ENCODE measurements at places on chromosomes 16 and 17. TPM values are rescaled to one million over a fixed set of nuclear protein-coding genes. Genes with fewer than 3 reads are reported as not detected.

Gene SLC39A11
- 39.1 TPM for total RNA-seq

- no peak for DNase-seq
- H3K36me3 ChIP-seq = no peaks in the 10 kb centered on the region
- peaks cover 27% of the 10 kb centered on the region for H3K4me1 ChIP-seq
- no peak overlapping the region for H3K4me3 ChIP-seq
Measured at GRCh38 chr17:76687298-76688164, 23.2 kb downstream of the MXRA7 start.

Gene ADAT1
- 37.9 TPM for total RNA-seq

Gene GUCY2D
- not detected for total RNA-seq

GRCh38 chr17:1779571-1780131, 17.8 kb downstream of the SERPINF1 start:
- peak overlapping the region; percentile 90 for H3K27ac ChIP-seq
- H3K4me3 ChIP-seq = no peak overlapping the region
- no peaks in the 10 kb centered on the region for H3K36me3 ChIP-seq

DNA sequence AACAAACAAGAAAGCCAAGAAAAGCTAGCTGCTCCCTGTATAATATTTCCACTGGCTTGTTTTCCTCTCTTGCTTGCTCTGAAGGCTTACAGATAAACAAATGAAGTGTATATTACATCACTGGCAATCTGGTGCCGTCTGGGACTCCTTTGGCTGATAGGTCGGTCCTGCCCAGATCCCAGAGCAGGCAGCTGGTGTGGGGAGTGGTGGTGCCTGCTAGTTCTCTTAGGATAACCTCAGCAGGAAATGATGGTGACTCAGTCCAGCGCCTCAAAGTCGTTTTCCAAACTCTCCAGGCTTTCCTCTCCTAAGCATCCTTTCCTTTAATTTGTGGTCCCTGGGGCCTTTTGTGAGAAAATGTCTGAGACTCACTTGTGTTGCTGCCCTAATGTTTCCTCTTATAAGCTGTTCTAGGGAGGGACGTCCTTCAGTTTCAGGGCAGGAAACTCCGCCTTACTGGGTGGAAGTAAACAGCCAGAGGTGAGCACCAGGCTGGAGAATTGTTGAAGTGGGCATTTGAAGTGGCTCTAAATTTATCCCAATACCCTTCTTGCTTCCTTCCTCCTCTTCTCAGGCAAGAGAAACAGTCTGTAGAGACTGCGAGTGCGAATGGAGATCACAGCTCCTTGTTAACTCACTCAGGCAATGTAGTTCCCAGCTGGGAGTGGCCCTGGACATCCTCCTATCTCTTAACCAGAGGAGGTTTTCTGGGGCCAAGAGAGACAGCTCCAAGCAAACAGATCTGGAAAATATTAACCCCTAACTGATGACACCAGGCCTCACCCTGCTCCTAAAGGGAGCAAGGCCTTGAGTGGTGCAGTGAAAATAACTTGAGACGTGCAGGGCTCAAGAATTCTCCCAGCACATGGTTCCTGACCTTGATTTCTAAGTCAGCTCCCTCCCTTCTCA, 34.9 kb downstream of the CD300LF start:
- peaks cover 4% of the 10 kb centered on the region for H3K4me1 ChIP-seq
- no peak overlapping the region for H3K4me3 ChIP-seq
- peak overlapping the region; percentile 47 for H3K27ac ChIP-seq
- H3K27me3 ChIP-seq = peaks cover 18% of the 10 kb centered on the region
- peak; percentile 70 for DNase-seq

- no peaks in the 10 kb centered on the region for H3K36me3 ChIP-seq
- H3K27ac ChIP-seq = no peak overlapping the region
- H3K4me3 ChIP-seq = no peak overlapping the region
- no peaks in the 10 kb centered on the region for H3K27me3 ChIP-seq
Measured at GRCh38 chr17:67629971-67630320, 87.8 kb upstream of the NOL11 start.

Gene IRX3
- 1.8 TPM for total RNA-seq

DNA sequence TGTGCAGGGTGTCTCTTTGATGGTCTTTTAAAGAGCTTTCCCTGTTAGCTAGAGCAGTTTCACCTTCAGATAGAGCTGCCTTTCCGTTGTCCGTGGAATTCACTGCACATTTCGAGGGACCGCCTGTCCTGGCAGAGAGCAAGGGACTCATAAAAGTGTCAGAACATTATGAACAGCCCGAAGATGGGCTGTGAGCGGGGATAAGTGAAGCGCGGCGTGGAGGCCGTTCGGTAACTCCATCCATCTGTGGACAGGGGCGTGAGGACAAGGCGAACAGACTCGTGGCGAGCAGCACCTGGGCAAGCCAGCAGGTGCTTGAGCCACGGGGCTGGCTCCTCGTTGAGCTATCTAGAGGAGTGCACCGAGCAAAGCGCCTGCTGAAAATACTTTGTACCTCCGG, 371.2 kb downstream of the MAF start:
- H3K4me1 ChIP-seq = no peaks in the 10 kb centered on the region

GRCh38 chr17:13403982-13404946, 197.5 kb downstream of the HS3ST3A1 start:
- H3K4me1 ChIP-seq = peaks cover 8% of the 10 kb centered on the region
- no peaks in the 10 kb centered on the region for H3K36me3 ChIP-seq
- H3K27me3 ChIP-seq = no peaks in the 10 kb centered on the region
- H3K4me3 ChIP-seq = no peak overlapping the region

Gene GPR179
- 0.03 TPM for total RNA-seq

DNA sequence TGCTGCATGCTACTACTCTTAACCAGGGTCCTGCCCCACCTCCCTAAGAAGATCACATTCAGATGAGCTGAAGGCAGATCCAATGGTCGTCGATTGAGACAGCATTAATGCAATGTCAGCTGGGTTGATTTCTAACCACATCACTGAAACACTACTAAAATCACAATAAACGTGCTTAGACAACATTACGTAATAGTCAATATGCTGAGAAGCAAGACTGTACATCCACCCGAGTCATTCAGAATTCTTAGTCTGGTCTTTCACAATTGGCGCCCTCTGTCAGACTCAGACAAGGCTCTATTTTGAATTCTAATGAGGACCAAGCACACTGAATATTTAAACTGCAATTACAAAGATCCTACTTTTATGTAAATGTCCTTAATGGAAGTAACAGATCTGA, 205.2 kb downstream of the STX8 start:
- no peak overlapping the region for H3K27ac ChIP-seq
- H3K27me3 ChIP-seq = no peaks in the 10 kb centered on the region
- DNase-seq = no peak
- H3K4me1 ChIP-seq = no peaks in the 10 kb centered on the region
- H3K4me3 ChIP-seq = no peak overlapping the region
- no peaks in the 10 kb centered on the region for H3K36me3 ChIP-seq

Gene ABCC3
- 18.1 TPM for total RNA-seq

- H3K36me3 ChIP-seq = no peaks in the 10 kb centered on the region
- H3K4me3 ChIP-seq = no peak overlapping the region
- no peak for DNase-seq
- no peaks in the 10 kb centered on the region for H3K27me3 ChIP-seq
- no peaks in the 10 kb centered on the region for H3K4me1 ChIP-seq
Measured at GRCh38 chr16:52251495-52251894, 295.4 kb downstream of the TOX3 start.

Gene CMTM2
- not detected for total RNA-seq

All from hepatocyte (in vitro differentiated cells).